Pulmonary artery endothelial cell (primary cell): ENCODE measurements at places on chromosomes 16 and 17. TPM values are rescaled to one million over a fixed set of nuclear protein-coding genes. Genes with fewer than 3 reads are reported as not detected.

The CDRT4 gene
- 1.7 and 2.9 TPM in 2 replicates for total RNA-seq

The ZNF319 gene
- 2.7 and 4.1 TPM in 2 replicates for total RNA-seq

The PPL gene
- total RNA-seq, result 0.26 and 0.71 TPM in 2 replicates

The FOXC2 gene
- total RNA-seq, result 2.1 and 2.3 TPM in 2 replicates

The CCL14 gene
- 18.8 and 21.8 TPM in 2 replicates for total RNA-seq

The CHST5 gene
- total RNA-seq, result not detected in 2 replicates

The PRKCB gene
- not detected in 2 replicates for total RNA-seq
